Activated CD4-positive, CD25-positive, alpha-beta regulatory T cell treated with anti-CD3 and anti-CD28 coated beads, Interleukin-2, amount 50 U/mL, for 16 hours (primary cell): ENCODE measurements at places on chromosomes 7 and 10.

DNA sequence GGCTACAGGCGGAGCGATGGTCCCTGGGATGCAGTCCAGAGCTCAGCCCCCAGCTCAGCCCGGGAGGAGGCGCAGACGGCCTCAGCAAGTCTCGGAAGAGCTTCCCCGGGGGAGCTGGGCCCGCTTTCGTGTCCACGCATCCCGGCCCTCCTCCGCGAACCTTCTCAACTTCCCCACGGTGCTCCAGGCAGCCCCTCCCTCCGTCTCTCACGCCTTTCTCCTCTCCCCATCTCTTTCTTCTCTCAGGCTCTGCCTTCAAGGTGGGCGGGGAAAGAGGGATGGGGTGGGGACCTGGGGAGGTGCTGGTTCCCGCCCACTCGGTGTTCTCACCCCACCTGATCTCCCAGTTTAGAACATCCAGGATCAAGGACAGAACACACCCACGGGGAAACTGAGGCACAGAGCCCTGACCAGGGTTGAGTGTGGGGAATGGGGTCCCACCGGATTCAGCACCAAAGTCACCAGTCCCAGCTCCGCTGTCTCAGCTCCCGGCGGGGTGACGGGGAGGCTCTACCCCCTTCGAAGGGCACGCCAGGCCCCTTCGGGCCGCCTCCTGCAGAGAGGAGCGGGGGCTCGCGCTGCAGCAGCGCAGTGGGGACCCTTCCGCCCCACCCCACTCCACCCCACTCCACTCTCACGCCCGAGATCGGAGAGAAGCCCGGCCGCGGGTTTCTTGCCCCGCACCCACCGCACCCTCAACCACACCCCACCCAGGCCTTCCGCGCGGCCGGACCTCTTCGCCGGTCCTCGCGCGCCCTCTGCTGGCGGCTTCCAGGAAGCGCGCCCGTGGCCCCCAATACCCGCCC is 18.2 kb downstream of the POLL start:
- peak; percentile 57 for DNase-seq

DNA sequence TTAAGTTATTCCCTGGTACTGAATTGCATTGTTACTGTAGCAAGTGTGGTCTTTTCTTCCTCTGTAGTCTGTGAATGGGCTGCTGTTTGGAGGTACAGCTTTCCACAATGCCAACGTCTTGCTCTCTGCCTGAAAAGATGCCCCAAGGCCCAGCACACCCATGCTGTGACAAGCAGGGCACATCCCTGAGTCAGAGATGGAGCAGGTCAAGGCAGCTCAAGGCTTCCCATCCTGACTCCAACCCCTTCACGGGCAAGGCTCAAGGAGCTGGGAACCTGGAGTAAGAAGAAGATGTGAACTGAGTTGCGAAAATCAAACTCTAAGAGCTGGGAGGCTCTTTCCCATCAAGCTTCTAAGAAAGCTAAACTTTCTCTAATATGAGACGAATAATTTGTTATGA is 27.2 kb downstream of the SVIL start:
- DNase-seq = no peak

DNA sequence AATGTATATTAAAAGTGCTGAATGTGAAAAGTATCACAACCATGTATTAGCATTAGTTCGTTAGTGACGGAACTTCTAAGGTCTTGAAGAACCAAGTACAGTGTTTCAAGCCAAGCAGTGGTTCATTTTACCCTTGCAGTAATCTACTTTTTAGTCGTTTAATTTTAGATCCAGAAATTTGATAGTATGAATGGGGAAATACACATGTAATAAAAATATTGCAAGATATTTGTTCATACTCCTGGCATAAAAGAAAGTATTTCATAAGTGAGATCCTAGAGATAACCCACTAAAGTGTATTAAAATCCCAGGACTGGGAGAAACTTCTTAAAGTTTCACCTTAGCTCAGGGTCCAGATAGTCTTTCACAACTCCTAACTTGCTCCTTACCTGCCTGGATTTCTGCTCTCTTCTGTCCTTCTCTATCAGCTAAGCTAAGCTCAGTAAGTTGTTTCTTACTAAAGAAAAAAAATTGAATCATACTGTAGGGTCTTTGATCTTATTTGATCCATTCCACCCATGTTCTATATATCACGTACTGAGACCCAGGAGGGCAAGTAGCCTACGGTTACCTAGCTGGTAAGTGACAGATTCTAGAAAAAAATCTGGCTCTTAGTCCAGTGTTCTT is 1.5 kb downstream of the BCAP29 start:
- DNase-seq = no peak

- DNase-seq = no peak
These were observed 229.1 kb downstream of the ELFN1 start for GRCh38 chr7:1899196-1899595.

DNA sequence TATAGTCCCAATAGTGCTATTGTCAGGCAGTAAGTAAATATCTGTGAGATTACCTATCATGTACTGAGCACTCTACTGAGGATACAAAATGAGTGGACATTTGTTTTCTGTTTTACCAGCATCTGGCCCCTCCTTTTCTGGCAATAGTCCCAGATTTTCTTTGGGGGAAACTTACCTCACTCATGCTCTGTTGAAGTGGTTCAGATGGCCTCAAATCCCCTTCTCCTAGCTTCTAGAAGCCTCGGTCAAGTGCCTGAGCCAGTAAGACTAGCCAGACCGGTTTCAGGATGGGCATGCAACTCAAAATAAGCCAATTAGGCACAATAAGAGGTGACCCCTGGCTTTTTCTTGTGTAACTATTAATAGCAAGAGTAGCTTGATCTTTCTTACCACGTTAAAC is 19.7 kb downstream of the TRDMT1 start:
- DNase-seq = no peak

DNA sequence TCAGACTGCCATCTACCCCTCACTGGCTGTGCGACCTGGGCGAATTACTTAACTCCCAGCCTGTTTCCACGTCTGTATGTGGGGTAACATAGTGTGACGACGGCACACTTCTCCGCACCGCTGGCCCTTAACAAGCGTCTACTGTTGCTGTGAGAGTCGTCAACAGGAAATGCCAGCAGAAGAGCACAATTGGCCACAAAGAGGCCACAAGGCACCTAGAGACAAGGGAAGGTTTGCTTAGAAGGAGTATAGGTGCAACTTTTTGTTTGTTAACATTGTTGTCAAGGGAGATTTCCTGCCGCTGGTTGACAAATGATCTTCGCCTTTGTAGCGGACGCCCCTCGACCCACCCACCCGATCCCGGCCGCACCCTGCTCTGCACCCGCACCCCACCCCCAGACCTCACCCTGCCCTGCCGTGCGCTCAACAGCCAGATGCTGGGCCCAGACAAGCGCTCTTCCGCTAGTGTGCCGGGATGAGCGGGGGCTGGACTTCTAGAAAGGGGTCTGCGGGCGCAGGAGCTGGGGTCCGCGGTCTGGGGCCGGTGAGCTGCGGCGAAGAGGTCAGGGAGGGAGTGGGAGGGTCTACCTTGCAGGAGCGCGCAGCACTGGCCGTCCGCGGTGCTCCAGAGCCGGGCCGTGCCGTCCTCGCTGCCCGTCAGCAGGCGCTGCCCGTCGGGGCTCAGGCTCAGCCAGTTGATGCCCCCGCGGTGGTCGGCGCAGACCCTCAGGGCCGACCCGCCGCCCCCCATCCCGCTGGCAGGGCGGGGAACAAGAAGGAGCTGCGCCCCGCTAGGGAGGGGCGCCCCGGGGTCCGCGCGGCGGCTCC is 785 bp downstream of the WDR86 start:
- no peak for DNase-seq

- DNase-seq = no peak
These were observed 137.7 kb downstream of the ETV1 start for GRCh38 chr7:13851736-13852135.
